ENCODE measurements at places on chromosomes 13 and 19.

- DNase-seq: no peak
Observed at GRCh38 chr13:50162001-50162400, 146.8 kb downstream of the KCNRG start.

GRCh38 chr13:53732664-53733063 is 704.1 kb downstream of the OLFM4 start:
- no peak for DNase-seq

DNA sequence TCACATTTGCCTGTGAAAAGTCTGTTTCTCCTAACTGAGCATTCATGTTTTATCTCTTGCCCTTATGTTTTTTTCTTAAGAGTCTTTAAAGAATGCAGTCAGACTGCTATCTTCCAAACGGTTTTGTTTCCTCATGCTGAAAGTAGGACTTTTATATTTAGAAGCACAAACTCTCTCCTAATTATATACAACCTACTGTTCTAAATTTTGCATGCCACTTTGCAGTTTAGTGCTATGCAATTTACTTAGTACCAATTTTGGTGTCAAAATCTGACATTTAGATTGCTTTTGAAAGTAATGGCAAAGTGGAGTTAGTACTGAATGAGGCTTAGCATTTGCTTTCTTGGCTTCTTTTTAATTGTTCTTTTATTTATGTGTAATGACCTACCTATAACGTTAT is 55.1 kb upstream of the PCDH20 start:
- DNase-seq: no peak

DNA sequence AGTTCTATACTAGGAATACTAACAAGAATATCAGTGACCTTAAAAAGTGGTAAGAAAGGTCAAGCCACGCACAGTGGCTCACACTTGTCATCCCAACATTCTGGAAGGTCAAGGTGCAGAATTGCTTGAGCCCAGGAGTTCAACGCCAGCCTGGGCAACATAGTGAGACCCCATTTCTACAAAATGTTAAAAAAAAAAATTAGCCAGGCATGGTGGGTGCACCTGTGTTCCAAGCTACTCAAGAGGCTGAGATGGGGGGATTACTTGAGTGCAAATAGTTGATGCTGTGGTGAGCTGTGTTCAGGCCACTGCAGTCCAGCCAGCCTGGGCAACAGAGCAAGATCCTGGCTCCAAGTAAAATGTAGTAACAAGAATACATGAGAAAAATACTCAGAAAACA is 61.8 kb downstream of the PCDH9 start:
- DNase-seq: no peak

- no peak for DNase-seq
Observed at GRCh38 chr13:54373211-54373610, 1344.6 kb downstream of the OLFM4 start.

DNA sequence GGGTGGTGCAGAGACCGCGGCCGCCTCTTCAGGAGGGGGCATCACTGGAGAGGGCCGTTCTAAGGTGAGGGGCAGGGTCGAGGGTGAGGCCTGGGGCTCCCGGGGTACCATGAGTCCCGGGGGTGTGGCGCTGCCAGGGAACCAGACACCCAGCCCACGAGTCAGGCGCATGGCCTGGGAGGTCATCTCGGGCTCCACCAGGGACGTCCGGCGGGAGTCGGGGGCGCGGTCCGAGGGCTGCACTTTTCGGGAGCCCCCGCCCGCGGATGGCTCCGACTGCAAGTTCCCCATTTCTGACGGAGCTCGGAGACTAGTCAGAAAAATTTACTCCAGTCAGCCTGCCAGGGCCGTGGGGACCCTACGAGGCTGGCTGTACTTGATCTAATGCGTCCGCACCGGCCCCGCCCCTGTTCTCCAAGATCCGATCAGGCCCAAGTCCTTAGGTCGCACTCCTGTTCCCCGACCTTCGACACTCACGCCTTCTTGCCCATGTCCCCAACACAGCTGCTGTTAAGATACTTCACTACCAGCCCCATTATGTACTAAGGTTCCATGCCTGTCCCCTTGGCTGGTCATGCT is 774 bp downstream of the GGN start:
- no peak for DNase-seq

- no peak for DNase-seq
Observed at GRCh38 chr19:6490134-6490533, 8.5 kb upstream of the DENND1C start.

GRCh38 chr13:51557875-51558612 is 26.2 kb upstream of the WDFY2 start:
- DNase-seq: no peak

- DNase-seq: peak; percentile 84
Observed at GRCh38 chr13:114119196-114119595, 13.2 kb downstream of the RASA3 start.

DNA sequence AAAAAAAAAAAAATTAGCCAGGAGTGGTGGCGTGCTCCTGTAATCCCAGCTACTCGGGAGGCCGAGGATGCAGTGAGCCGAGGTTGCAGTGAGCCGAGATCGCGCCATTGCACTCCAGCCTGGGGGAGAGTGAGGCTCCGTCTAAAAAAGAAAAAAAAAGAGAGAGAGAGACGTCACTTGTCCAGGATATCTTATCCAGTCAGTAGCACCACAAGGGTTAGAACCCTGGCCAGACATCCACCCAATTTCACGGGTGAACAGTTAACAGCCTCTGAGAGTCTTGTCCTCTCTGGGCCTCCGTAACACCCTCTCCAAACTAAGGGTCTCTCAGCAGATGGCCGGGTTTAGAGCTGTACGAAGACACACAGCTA is 917 bp upstream of the CLPTM1 start:
- no peak for DNase-seq

GRCh38 chr13:26048741-26049140 is 3.1 kb downstream of the SHISA2 start:
- DNase-seq: no peak

DNA sequence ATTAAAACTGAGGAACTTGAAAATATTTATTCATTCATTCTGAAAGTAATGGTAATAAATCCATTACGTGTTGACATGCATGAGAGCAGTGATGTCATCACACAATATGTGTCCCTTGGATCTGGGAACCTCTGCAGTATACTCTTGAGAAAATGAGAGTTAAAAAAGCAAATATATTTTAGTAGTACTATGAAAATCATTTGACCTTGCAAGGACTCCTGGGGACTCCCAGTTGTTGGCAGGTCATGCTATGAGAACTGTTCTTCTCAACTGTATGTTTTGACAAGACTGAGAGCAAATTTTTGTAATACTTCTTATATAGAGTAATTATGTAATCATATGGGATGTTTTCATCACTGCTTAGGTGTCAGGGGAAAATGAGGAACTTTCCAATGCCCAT is 249.4 kb downstream of the PCCA start:
- DNase-seq: no peak

- DNase-seq: no peak
Observed at GRCh38 chr19:1704339-1704738, 49.0 kb upstream of the ONECUT3 start.

- DNase-seq: no peak
Observed at GRCh38 chr13:40434516-40435397, 231.7 kb downstream of the FOXO1 start.

GRCh38 chr19:7981661-7982060 is 23.8 kb downstream of the ELAVL1 start:
- no peak for DNase-seq

GRCh38 chr13:110507678-110508381 is 53.7 kb downstream of the RAB20 start:
- no peak for DNase-seq

DNA sequence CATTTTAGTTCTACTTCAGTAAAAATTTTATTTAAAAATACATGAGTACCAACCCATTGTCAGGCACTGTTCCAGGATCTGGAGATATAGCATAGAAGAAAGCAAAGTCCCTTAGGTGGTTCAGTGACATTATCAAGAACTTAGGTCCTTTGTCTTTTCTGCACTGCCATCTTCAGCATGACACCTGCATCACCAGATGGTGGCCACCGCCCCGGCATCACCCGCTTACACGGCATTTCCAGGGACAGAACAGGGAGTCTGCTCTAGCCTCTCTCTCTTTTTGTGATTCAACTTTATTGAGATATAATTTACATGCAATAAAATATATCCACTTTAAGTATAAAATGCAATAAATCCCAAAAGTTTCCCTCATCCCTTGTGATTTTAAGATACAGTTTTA is 23.5 kb downstream of the DYRK1B start:
- DNase-seq: no peak

GRCh38 chr13:50459046-50459445 is 384.4 kb downstream of the DLEU7 start:
- no peak for DNase-seq

DNA sequence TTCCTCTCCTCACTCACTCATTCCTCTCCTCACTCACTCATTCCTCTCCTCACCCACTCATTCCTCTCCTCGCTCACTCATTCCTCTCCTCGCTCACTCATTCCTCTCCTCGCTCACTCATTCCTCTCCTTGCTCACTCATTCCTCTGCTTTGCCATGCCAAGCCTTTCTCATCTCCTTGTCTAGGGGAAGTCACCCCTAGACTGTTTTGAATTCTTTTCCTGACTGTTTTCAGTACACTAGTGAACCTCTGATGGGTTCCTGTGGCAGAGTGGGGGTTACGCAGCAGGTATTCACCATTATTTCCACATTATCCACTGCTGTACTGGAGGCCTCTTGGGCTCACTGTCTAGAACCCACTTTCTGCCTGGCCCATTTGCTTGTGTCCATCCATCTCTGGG is 1.2 kb downstream of the CYP4F8 start:
- DNase-seq: no peak

- DNase-seq: no peak
Observed at GRCh38 chr19:47110521-47111005, 3.0 kb downstream of the ZC3H4 start.

DNA sequence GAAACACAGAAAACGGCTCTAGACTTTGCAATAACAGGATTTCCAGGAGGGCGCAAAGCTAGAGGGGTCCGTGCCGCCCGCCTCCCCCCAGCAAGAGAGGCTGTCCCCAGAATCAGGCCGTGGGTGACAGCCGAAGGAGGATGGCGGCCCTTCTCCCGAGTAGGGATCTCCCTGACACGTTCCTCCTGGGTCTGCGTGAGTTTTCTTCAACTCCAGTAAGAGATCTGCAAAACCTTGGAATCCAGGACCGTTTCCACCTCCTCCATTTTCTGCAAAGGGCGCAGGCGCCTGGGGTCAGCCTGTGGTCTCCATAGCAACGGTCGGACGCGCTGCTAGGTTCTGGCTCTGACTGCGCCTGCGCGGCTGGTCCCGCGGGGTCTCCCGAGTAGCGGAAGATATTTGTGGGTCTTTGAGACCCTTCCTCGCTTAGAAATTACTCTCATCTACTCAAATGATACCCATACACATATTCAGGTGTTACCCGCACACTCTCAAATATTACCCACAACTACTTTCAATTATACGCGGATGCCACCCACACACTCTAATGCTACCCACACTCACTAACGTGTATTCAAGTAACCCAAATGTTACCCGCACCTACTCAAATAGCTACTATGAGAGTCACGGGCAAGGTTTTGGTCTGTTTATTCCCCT is 2.1 kb downstream of the PNMA8C start:
- peak; percentile 88 for DNase-seq

- DNase-seq: peak; percentile 84
Observed at GRCh38 chr19:55640577-55641425, at the start of gene ZNF580. Gene ZNF580, plus strand, starts transcription at chr19:55641002. Its CDS starts 1,507 bp downstream, at chr19:55642509.

DNA sequence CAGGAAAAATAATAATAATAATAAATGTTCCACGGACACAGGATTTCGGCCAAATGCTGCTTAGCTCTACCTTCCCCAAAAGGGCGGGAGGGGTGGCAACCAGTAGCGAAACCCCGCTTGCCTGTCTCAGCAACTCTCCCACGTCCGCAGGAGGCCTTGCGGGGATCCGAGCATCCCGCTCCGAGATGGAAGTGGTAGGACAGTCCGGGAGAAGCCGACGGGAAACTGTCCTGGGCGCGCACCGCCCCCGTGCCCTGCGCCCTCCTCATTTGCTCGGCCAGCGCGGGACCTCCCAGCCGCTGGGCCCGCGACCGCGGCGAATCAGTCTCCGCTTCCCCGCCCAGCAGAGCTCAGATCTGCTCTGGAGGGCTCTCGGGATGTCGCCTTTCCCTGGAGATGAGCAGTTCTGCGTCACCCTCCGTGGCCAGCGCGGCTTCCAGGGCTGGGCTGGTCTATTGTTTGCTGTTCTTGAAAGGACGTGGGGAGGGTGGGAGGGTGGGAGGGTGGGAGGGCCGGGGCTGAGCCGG is 48.9 kb upstream of the PABPC3 start:
- DNase-seq: no peak

DNA sequence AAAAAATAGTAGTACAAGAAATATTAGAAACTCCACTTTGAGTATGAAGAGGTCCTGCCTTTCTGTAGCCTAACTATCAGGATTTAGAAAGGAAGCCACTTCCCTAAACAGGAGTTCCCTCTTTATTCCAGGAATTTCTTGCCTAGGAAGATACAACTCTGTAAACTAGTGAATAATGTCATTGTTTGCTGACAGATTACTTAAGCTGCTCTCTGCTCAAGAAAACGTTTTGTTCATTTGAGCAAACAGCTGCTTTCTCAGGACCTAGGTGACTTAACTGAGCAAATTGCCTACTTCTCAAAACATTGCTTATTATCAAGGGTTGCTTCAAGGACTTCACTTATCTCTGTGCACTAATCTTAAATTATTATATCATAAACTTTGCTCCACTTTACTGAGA is 1419.4 kb upstream of the SLC10A2 start:
- no peak for DNase-seq

DNA sequence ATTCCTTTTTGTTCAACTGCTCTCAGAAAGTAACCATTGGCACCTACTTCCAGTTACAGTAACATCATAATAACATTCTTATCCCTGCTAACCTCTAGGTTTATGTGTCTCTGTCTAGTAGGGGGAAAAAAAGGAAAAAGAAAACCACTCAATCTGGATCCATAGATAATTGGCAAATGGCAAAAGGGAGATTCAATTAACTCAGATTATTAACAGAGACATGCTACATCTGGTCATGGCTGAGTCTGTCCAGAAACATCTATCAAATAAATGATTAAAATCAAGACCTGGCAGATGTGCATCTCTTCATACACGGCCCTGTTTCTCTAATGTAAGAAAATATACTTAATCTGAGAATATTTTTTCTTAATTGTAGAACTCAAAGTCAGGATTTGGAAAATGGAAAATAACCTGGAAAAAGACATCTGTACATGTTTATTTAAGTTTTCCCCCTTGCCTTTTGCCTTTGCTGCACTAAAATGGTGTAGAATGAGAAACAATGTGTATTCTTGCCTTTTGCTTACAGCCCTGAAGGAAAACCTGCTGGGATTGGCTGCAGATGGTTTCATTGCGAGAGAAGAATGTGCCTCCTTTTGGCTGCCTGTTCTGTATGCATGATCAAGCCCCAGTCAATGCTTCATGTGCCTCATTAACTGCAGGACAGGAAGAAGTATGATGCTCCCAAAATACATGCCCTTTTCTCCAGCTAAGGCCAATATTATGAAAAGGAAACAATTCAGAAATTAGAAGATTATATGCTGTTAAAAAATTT is 921.6 kb upstream of the PCDH20 start:
- DNase-seq: no peak

DNA sequence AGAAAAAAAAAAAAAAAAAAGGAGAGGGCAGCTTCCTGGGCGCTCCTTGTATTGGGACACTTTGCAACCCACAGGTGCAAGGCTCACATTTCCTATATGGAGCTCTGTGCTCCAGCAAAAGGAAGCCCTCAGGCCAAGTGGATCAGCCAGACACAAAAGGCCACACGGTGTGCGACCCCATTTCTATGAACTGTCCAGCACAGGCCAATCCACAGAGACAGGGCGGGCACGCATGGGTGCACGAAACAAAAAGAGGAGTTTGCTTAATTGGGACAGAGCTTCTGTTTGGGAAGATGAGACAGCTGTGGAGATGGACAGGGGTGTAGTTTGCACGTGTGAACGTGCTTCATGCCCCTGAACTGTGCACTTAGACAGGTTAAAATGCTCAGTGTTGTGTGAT is 31.6 kb upstream of the MATK start:
- no peak for DNase-seq
